Stimulated activated CD8-positive, alpha-beta memory T cell treated with anti-CD3 and anti-CD28 coated beads, Interleukin-15, amount 100 ng/mL, for 24 hours (primary cell): ENCODE measurements at places on chromosomes 2 and 18.

DNA sequence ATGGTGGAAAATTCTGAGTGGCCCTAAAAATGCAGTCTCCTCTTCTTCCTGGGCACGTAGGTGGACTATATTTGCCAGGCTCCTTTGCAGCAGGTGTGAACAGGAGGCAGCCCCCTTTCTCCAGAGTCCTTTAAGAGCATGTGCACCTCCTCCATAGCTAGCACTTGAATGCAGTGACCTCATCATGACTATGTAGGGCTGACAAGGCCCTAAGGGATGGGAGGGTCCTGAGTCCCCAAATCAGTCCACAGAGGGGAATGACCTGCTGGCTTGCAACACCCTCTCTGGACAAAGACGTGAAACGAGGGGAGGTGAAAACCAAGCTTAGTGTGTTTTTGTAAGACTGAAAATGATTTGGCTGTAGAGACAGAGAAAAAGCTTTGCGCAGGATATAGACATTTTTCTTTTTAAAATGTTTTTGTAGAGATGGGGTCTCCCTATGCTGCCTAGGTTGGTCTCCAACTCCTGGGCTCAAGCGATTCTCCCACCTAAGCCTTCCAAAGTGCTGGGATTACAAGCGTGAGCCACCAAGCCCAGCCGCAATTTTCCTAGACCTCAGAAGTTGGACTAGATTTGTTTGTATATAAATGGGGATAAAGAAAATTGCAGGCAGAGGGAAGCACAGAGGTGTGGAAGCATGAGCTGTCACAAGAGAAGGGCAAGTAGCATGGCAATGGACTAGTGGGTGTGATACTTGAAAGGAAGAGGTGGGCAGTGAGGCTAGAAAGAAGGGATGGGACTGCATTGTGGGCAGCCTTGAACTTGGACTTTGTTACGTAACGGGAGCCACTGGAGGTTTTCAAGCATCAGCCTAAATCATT, 28.8 kb downstream of the LONRF2 start:
- no peak for DNase-seq

DNA sequence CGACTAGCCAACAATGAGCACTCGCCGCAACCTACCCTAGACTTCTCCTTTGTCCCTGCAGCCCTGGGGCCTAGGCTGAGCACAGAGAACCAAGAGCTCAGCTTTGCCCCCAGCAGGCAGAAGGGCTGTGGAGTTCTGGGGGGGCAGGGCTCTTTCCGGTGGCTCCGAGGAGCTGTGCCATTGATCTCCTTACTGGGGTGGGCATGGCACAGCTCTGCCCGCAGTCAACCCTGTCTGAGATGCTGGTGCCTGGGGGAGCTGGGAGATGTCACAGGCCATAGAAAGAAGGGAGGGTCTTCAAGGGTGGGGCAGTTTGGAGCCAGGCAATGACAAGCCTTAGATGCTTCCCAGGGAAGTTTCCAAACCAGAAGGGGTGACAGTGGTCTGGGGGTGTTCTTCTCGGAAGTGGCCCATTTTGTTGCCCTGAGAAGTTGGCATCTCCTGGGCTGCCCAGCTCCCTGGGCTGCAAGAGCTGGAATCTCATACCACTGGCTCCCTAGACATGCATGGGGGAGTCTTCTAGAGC, 14.1 kb upstream of the GPR55 start:
- no peak for DNase-seq

DNA sequence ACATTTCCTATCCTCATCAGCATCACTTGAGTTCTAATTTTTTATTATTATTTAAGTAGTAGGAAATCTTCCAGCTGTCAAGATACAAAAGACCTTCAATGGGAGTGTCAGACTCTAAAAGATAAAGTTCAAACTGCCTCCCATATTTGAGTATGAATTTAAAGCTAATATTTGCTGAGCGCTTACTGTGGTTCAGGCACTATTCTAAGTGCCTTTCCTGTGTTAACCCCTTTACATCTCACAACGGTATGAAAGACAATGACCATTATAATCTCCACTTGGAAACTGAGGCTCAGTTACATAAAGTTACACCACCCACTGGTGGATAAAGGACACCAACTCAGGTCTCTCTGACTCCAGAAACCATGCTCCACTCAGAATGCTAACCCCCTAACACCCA, 39.9 kb downstream of the RAB6C start:
- no peak for DNase-seq

DNA sequence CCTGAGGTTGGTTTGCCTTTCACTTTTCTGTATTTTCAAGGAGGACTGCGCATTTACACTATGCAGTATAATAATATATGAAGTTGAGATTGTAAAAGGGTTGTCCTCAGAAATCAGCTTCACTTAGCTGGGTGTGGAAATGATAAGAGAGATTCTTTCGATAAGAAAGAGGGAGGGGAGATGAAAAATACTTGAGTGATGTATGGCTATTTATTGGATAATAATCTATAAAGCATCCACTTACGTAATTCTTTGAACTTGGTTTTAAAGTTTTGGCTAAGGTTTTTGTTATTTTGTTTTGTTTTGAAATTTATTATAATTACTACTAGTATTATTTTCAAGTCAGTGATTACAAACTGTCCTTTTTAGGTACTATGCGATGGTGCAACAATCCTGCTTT, 40.6 kb downstream of the EFEMP1 start:
- no peak for DNase-seq

DNA sequence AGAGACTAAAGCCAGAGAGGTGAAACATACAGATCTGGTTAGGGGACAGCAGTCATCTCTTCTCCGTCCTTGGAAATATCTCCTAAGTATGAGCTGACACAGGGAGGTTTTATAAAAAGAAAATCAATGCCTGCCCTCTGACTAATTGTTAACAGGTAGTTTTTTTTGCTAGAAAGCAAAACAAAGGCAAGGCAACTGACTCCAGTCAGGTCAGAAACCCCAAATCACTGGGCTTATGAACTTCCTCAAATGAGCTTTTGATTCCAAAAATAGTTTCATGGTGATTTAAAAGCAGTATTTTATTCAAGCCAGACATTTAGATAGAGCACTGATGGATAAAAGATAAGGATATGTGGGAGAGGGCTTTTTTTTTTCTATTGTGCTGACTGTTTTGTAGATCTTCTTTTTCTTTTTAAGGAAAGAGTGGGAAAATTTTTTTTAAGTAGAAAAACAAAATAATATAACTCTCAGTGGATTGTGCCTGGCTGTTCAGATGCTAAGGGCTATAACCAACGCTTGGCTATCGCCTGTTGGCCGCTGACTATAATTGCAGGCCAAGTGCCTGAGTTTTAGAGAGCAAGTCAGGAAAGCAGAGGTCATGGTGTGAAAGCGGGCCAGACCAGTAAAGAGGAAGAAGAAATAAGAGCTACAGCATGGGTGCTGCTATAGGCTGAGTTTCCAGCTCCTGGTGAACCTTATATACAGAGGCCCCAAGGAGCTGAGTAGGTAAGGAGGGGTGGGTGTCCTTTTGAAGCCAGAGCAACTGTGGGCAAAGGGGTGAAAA, 44.9 kb downstream of the MRPL35 start:
- DNase-seq, result no peak

DNA sequence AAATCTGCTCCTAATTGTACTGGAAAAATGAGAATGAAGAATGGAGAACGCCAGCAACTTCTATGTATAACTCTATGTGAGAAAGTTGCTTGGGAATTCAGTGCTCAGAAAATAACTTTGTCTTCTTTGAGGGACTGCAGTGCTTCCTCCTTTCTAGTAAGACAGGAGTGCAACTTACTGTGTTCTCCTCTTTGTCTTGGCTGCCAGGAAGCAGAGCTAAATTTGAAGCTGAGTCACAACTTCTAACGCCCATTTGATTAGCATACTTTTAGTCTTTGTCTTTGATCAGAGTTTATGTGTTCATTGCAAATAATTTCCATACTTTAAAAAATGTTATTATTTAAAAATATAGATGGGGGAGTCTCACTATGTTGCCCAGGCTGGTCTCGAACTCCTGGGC, 6.6 kb downstream of the ARHGAP25 start:
- DNase-seq, result no peak

DNA sequence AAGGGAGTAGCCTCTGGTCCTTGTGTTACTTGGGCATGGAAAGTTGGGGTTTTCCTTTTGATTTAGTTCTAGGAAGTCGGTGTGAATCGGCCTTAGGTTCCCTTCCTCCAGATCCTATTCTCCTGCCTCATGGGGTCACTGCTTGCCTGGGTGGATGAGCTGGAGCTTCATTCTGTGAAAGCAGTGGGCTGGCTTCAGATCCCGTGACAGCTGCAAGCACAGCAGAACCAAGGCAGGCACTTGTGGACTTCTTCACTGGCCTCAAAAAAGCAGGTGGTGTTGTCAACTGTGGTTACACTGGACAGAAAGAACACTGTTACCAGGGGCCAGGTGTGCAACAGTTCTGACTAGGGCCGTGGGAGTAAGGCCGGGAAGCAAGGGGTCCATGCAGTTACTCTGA, 243.4 kb downstream of the LDLRAD4 start:
- no peak for DNase-seq

GRCh38 chr2:143601828-143602227, 472.6 kb downstream of the ARHGAP15 start:
- DNase-seq, result no peak

DNA sequence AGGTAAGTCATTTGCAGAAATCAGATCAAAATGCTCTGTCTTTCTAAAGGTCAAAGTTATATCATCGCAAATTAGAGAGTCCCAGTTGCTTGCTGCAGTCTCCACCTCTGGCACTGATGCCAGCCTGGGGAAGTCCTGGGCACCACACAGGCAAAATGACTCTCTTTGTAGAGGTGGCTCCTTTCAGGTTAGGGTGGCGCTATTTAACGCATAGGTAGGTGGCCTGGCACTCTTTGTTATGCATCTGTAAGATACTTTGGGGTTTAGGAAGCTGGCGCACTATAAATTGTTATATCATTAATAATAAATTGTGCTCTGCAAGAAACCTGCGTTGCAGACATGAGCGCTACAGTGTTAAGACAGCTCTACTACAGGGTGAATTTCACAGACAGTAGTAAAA, 268.5 kb downstream of the ICOS start:
- no peak for DNase-seq

- no peak for DNase-seq
These were observed 2.9 kb downstream of the MYL12A start for GRCh38 chr18:3250237-3251107.

GRCh38 chr2:67674668-67675067, 277.5 kb downstream of the ETAA1 start:
- no peak for DNase-seq

GRCh38 chr2:202479610-202480009, 103.5 kb downstream of the BMPR2 start:
- no peak for DNase-seq
